ENCODE measurements at places on chromosomes 7 and 10.

- DNase-seq = no peak
Measured at GRCh38 chr10:107299606-107300005, 135.1 kb upstream of the SORCS1 start.

- no peak for DNase-seq
Measured at GRCh38 chr7:155792315-155792960, 19.8 kb downstream of the SHH start.

DNA sequence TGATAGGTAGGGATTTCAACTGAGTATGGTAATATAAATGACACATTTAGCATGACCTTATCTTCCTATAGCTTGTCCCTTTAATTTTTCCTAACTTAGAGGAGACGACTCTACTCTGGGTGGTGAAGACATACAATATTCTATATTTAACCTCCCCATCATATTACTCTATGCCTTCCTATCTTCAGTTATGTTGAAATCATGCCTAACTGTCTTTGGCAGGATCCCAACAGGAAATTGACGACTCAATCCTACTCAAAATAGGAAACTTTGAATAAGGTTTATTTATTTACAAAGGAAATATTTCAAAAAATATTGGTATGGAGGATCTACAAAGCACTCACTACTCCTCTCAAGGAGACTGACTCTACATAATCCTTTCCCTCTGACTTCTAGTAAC is 24.1 kb upstream of the SEMA3A start:
- DNase-seq = no peak

- no peak for DNase-seq
Measured at GRCh38 chr7:26182283-26182682, 18.3 kb downstream of the HNRNPA2B1 start.

DNA sequence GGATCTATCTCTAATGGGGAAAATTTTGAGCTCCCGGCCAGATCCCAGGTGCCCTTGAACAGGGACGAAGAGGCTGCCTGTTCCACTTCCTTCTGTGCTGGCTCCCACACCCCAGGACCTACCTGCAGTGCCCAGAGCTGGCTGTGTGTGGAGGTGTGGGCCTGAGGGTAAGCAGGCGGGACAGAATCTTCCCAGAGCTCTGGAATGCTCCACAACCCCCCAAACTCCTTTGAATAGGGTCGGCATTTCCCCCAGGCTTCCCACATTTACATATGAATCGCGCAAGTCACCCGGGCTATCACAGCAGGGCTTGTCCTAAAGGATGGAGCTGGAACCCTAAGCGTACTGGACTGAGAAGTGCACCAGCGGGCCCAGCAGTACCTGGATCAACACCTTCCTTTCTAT is 95.9 kb downstream of the DNMBP start:
- DNase-seq = no peak

DNA sequence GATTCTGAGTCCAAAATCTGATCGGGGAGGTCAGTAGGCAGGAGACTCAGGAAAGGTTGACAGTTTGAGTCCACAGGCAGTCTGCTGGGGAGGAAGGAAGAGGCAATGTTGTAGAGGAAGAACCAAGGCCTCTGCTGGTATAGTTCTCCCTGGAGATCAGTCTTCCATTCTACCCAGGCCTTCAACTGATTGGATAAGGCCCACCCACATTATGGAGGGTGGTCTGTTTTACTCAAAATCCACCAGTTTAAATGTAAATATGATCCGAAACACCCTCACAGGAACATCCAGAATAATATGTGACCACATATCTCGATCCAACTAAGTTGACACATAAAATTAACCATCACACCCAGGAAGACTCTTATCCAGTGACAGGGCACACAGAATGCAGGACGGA is 425.3 kb upstream of the ZMIZ1 start:
- DNase-seq = no peak

DNA sequence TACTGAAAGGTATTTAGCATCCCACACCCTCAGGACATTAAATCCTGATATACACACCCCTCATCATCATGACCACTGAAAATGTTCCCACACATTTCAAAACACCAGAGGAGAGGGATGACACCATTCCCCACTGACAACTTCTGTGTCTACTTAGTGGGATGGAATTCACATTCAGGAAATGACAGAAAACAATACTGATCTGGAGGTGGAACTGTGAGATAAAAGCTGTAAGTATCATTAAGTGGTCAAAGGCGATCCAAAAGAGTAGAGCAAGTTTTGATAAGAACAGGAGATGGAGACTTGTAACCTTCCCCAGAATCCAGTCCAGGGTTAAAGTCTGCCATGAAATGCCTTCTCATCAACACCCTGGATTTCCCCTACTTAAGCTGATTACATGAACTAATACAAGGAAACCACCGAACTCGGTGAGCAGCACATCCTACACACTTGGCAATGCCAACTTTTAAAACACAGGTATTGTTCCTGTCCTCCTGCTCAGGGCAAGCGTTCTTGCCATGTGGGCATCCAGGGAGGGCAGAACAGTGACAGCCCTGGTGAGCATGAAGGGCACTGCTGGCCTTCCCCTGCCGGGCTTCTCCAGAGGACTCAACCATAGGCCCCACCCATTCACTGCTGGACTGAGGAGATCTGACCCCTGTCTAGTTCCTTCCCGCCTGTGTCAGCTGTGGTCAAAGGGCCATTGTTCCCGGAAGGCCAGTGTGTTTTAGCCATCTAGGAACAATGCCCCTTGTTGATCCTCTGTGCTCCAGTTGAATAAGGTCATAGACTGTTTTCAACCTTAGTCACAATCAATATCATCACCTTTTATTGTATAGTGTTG is 85.0 kb downstream of the SGMS1 start:
- DNase-seq = no peak

DNA sequence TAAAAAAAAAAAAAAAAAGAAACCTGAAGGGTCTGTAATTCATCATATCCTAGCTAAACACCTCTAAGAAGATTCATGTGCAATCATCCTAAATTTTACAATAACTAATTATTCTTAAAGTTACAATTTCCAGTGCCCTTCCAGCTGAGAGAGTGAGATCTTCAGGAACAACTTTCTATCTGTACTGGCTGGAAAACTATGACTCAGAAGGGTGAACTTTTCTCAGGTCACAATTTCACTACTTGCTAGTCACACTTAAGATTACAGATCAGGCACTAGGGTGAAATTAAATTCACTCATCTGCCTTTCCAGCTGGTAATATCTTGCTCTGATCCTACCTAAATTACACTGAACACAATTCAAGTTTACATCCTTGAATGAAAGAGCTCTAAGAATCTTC is 158.8 kb downstream of the ANK3 start:
- no peak for DNase-seq

GRCh38 chr10:80443531-80443974 is 10.6 kb upstream of the TSPAN14 start:
- no peak for DNase-seq

- no peak for DNase-seq
Measured at GRCh38 chr10:42630537-42631134, 7.7 kb downstream of the ZNF33B start.

GRCh38 chr10:116608686-116609594 is 11.8 kb upstream of the PNLIPRP2 start:
- no peak for DNase-seq

GRCh38 chr10:83607959-83608745 is 531.2 kb upstream of the GHITM start:
- no peak for DNase-seq

DNA sequence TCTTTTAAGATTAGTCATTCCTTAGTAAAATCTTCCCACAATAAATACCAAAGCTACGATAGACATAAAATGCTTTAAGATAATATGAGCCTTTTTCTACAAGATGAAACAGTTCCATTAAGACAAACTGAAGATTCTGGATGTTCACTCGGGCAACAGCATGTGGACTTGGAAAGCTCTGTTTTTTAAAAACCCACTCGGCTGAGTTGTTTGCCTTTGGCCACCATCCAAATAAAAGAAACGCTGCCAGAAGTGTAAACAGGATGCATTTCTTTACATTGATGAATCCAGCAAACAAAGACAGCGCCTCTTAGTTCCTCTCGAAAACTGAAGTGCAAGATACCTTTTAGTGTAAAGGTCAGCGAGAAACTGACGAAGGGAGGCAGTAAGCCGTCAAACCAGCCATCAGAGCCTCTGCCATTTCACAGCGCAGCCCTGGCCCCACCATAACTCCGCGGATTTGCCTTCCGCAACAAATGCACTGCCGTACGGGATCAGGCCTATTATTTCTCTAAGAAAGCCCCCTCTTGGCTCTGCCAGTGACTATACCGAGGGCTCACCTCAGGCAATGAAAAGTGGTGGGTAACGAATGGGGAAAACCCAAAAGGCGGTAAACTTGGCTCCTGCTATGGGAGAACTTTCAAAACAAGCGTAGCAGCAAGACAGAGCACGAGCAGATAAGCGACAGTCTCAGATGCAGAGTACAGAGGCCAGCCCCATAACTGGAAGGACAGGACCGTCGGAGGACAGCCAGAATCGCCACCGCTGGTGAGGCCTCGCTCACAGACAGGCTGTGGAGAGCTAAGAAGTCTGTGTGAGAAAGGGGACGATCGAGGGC is 41.4 kb downstream of the GNA12 start:
- no peak for DNase-seq

DNA sequence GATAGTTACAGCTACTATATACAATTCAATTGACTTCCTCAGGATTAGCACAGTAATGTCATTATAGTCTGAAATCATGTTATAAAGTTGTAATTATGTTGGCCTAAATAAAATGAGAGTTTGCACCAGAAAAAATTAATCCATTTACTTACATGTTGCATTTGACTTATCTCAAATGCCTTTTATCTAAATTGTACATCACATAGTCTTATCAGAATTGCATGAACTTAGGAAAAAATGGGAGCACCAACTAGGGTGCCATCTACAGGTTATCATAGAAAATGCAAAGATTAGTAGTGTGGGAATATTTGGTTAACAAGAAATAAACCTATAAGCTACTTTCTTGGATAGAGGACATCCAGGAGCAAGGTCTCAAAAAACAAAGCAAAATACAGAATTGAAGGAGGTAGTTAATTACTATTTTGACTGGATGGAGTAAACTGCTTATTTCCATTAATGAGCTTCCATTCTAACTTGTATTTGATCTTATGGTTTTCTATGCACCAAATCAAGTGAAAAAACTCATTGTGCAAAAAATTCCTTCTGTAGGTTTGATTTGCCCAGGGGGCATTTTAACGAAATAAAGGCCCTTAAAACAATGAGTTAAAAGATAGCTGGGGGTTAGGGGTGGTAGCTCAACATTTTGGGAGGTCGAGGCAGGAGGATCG is 60.0 kb upstream of the ORC5 start:
- DNase-seq = no peak

GRCh38 chr10:100847440-100847839 is 65.3 kb upstream of the SLF2 start:
- DNase-seq = no peak

DNA sequence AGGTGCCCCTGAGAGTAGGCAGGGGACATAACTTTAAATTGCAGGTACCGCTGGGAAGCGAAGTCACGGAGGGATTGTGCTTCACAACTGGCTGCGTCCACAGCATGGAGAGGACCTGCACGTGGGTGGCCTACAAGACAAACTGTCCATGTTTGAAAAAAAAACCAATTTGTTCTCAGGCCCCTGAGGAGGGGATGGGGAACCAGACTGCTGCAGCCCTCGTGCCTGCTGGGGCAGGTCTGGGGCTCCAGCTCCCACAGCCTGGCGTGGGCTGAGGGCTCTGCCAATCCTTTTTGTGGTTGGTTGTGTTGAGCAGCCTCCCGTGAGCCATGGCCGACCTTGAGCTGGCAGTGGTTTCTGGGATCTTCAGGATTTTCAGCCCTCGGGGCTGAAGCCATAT is 9.7 kb downstream of the SFRP5 start:
- DNase-seq = no peak
